ENCODE measurements at places on chromosomes 6 and 20.
A peak's percentile ranks its signal among the peaks of the same experiment; 100 is the strongest.

- DNase-seq: peak; percentile 38
Observed at GRCh38 chr20:31569163-31570020, 35.7 kb upstream of the ID1 start.

DNA sequence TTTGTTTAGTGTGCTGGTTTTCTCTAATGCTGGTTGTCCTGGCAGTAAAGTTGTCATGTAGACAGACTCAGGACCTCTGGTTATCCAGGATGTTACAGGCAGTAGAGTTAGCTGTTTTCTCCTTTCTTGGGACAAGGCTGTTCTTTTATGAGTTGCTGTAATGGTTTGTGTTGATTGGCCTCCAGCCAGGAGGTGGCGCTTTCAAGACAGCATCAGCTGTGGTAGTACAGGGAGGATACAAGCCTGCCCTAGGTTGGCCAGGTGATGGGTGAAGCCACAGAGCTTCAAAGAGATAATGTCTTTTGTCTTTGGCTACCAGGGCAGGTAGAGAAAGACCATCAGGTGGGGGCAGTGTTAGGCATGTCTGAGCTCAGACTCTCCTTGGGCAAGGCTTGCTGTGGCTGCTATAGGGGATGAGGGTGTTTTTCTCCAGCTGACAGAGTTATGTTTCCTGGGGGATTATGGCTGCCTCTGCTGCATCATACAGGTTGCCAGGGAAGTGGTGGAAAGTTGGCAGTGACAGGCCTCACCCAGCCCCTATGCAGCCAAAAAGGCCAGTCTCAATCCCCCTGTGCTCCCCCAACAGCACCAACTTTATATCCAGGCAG is 127.2 kb upstream of the TAB2 start:
- DNase-seq: no peak

DNA sequence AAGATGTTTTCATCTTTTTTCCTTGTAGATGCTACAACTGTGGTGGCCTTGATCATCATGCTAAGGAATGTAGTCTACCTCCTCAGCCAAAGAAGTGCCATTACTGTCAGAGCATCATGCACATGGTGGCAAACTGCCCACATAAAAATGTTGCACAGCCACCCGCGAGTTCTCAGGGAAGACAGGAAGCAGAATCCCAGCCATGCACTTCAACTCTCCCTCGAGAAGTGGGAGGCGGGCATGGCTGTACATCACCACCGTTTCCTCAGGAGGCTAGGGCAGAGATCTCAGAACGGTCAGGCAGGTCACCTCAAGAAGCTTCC is 101.5 kb downstream of the POPDC3 start:
- no peak for DNase-seq

GRCh38 chr6:42394151-42394550 is 57.6 kb downstream of the TRERF1 start:
- DNase-seq: no peak

DNA sequence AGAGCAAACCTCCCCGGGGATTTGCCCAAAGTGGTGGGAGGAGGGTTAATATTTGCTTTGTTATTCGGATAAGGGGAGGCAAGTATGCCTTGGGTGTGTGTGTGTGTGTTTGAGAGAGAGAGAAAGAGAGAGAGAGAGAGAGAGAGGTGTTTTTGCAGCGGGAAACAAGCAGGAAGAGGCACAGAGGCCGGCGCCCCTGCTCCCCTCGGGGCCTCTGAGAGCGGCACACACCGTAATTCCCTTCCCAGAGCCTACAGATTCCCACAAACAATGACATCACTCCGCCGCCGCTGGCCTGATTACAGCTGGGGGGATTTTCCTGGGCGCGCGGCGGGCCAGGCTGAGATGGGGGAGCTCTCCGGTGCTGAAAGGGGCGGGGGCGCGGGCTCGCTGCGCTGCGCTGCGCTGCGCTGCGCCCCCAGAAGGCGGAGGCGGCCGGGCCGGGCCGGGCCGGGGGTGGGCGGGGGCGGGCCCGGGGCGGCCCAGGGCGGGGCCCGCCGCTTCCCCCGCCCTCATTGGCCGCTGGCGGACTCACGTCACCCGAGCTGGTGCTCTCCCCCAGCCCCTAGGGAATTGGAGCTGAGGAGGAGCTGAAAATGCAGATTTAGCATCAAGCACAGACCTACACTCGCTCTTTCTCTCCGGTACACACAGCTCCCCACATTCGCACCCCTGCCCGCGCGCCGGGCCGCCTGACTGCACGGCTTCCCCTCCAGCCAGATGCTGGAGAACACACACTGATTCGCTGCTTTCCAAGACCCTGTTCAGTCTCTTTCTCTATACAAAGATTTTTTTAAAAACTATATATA is at the start of gene PCSK2:
PCSK2 (plus strand) TSS at position 631 of the 809 bp plus-strand sequence. CDS start 266 bp downstream, outside the sequence.
- no peak for DNase-seq
